Lower lobe of right lung (tissue), 2 donors: ENCODE measurements at places on chromosomes 7 and 10. TPM values are rescaled to one million over a fixed set of nuclear protein-coding genes. Genes with fewer than 3 reads are reported as not detected.

GPR15LG gene
- total RNA-seq: not detected

ZNF804B gene
- not detected for total RNA-seq

NPC1L1 gene
- 0.21 TPM for total RNA-seq

PDE6C gene
- total RNA-seq: not detected

SMC3 gene
- total RNA-seq: 33.2 TPM

RAB19 gene
- 1.7 TPM for total RNA-seq

TRIM4 gene
- total RNA-seq: 39.0 TPM

ZNF488 gene
- 0.38 TPM for total RNA-seq

SH2D4B gene
- total RNA-seq: 1.4 TPM

GRCh38 chr7:94142281-94142680 is 138.1 kb upstream of the BET1 start:
- DNase-seq: no peak

GRCh38 chr7:120327054-120327453 is 54.1 kb downstream of the KCND2 start:
- no peak for DNase-seq

GRCh38 chr7:36657036-36657660 is 67.1 kb downstream of the AOAH start:
- DNase-seq: no peak

- no peak for DNase-seq
Measured at GRCh38 chr7:105249216-105249615, 139.5 kb downstream of the SRPK2 start.

DNA sequence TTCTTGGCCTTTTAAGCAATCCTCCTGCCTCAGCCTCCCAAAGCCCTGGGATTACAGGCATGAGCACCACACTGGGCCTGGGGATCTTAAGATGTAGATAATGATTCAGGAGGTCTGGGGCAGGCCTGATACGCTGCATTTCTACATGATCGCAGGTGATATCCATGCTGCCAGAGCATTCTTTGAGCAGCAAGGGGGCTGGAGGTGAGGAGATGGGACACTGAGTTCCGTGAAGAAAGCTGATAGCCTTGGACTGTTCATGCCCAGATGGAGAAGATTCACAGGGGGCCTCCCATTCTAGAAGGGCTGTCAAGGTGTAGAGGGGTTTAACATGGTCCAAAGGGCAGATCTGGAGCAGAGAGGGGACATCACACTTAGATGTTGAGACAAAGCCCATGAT is 480.3 kb downstream of the RPS24 start:
- no peak for DNase-seq

DNA sequence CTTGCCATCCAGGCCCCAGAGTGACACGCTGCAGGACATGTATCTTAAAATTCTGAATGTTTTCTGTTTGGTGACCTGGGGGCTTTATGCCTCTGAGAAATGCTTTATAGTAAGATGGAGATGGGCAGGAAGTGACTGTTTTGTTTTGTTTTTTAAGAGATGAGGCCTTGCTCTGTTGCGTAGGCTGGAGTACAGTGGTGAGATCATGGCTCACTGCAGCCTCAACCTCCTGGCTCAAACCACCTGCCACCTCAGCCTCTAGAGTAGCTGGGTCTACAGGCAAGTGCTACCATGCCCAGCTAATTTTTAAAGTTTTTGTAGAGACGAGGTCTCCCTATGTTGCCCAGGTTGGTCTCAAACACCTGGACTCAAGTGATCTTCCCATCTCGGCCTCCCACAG is 20.6 kb downstream of the ZNF777 start:
- no peak for DNase-seq

DNA sequence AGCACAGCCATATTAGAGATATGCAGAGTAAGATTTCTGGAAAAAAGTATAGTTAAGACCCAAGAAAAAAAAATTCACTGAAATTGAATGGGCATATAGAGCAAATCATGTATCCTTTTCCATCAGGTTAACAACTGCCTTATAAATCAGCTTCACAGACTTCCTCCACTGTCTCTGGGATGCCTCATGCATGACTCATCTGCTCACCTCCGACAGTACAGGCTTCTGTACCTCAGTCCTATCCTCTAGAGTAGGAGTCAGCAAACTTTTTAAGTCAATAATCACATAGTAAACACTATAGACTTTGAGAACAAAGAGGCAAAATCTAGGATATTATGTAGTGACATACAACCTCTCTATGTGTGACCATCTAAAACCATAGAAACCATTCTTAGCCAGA is 211.6 kb upstream of the SP8 start:
- DNase-seq: no peak

- no peak for DNase-seq
Measured at GRCh38 chr7:90958647-90959046, 305.6 kb upstream of the FZD1 start.

DNA sequence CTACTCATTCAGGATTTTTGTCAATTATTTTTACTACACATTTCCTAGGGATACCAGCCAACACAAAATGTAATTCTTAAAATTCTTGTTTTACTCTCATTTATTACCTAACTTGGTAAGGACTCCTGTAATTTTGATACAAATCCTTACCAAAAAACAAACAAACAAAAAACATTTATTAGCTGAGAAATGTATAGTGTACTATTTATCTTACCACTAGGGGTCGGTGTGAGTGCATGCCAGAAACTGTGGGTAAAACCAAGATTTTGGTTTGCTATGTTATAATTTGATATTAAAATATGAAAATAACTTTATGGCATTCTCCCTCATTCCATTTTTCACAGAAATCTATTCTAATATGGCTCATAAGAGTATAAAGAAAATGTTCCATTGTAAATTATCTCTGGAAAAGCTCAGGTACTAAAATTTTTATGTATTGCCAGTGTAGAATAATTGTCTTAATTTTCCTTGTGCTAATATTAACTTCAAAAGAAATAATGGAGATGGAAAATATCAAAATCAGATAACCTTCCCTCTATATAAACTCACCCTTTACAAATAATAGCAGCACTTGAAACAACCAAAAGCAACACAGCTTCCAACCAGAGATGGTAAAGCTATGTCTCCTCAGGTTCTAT is 290.8 kb upstream of the PCDH15 start:
- DNase-seq: no peak

GRCh38 chr7:73425356-73425983 is 8.1 kb upstream of the FZD9 start:
- no peak for DNase-seq

DNA sequence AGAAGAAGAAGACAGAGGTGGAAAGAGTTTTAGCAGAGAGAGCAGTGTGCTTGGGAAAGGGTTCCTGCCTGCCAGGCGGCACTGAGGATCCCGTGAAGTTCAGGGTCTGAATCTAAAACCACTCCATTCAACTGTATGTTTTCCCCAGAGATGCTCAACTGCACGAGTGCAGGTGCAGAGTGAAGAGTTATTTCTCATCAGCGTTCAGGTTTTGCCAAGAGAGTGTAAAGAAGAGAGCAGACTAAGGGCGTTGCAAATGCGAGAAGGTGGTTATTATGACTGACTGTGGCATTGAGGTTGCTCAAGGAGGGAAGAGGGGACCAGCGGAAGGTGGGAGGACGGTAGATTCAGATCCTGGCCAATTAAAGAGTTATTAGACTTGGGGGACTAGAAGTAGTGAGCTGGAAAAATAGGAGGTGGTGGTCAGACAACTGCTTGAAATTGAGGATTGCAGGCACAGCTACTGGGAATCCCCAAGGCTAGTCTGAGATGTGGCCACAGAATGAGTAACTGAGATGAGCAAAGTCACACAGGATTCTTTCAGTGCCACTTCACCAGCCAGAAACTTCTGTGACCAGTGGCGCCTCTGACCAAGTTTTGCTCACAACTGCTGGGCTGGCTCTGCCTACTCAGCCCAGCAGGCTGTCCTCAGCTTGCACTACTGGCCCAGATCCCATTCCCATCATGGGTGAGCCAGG is 29.1 kb downstream of the STRA8 start:
- DNase-seq: no peak

GRCh38 chr10:34495938-34496337 is 319.2 kb downstream of the PARD3 start:
- DNase-seq: no peak

- DNase-seq: no peak
Measured at GRCh38 chr10:95431900-95432342, 129.2 kb downstream of the SORBS1 start.

DNA sequence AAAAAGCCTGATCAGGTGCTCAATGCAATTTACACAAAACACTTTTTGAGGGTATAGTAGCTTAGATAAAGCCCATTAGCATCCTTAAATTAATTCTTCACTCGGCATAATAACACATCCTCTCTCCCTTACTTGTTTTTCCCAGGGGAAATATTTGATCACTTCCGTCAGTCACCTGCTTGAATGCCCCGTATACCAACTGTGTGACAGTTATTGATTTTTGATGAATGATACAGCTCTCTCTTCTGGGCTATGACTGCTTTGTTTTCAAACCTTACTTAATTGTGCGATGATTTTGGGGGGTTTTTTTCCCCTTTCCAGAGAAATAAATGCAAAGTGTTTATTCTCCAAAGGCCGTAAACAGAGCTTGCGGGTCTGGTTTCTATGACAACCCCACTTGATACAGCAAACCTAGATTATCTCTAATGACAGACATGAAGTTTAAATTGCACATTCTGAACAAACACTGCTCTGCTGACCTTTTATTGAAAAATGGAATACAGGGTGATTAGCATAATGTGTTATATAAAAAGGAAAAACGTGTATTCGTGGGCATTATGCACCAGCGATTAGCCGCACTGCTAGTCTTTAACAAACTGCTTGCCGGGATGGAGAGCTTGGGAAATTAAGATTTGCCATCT is 78.4 kb upstream of the NANOS1 start:
- DNase-seq: no peak

DNA sequence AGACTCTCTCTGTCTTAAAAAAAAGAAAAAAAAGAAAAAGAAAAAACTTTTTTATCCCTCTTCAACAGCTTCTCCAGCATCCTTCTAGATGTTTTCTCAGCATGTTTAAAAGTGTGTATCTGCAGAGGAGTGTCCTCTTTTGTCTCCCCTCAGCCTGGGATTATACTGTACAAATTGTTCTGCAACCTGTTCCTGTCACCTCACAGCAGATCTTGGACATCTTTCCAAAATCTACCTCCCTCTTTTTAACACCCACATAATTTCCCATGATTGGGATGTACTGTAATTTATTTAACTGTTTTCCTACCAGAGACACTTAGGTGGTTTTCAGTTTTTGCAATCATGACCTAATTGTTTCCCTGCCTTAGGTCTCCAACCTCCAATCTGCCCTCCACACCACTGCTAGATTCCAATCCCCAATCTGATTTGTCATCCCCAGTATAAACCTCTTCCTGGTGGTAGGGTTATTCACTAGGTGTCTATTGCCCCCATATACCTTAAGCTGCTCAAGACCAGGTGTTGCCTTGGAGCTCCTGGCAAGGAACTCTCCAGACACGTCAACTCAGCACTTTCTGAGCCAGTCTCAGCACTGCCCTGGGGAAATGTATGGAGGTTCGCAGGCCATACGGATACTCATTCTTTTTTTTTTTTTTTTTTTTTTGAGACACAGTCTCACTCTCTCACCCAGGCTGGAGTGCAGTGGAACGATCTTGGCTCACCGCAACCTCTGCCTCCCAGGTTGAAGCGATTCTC is 17.6 kb upstream of the DDIT4 start:
- DNase-seq: no peak

DNA sequence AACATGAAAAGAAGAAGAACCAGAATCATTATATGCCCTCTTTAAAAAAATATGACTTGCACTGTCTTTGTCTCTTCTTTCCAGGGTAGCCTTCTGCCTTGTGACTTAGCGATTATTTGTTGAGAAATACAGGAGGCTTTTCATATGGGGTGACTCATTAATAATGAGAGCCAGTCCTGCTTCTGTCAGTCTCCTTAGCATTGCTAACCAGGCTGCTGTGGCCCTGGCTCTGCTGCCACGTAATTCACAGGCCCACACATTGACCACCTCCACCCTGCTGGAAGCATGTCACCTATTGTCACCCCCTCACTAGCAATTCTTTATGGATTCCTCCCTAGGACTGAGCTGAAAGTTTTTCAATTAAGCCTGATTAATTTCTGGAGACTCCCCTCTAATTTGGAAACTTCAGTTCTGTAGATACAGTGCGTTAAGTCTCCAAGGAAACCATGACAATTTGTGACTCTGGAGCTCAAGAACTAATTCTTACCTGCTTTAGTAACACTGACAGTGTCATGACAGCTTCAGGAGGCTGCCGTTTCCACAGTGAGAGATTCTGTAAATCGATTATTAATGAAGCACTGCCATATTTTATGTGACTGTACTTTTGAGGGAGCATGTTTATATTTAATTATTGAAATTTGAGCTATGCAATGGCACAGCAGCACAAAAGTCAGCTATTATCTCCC is 267.9 kb upstream of the SP8 start:
- no peak for DNase-seq

GRCh38 chr7:91397612-91398011 is 133.4 kb downstream of the FZD1 start:
- DNase-seq: no peak

DNA sequence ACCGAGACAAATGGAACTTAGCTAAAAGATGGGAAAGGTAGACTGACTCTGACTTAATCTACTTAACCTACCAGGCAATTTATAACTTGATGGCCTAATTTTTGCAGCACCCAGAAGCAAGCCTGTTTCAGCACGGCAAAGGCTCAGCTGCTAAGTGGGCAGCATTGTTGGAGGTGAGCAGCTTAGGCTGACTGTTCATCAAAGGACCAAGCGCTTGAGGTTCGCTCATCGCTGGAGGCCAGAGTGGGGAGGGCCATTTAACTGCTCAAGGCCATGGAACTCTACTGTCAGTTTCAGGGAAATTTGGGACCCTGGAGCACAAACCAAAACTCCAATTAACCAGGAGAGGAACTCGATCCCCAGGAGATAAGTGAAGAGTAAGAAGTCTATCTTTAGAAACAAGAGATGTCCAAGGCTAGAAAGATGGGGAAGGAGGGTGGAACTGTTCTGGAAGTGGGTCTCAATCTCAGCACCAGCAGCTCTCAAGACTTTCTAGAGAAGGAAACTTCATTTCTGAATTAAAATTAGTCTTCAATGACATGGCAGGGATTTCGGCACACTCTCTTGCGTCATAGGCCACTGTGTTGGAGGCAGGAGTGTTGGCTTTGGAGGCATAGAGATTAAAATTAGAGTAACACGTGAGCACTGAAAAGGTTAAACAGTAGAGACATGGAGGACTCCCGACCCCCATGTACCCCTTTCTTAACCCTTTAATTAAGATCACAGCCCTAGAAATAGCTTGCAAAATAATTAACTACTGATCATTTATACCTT is 43.1 kb downstream of the EGFR start:
- no peak for DNase-seq

- DNase-seq: no peak
Measured at GRCh38 chr10:104329735-104330134, 8.5 kb downstream of the ITPRIP start.
